Foreskin melanocyte (primary cell): ENCODE measurements at places on chromosomes 1 and 21.

- no peak for DNase-seq
Measured at GRCh38 chr21:42424914-42425541, 21.3 kb downstream of the UBASH3A start.

DNA sequence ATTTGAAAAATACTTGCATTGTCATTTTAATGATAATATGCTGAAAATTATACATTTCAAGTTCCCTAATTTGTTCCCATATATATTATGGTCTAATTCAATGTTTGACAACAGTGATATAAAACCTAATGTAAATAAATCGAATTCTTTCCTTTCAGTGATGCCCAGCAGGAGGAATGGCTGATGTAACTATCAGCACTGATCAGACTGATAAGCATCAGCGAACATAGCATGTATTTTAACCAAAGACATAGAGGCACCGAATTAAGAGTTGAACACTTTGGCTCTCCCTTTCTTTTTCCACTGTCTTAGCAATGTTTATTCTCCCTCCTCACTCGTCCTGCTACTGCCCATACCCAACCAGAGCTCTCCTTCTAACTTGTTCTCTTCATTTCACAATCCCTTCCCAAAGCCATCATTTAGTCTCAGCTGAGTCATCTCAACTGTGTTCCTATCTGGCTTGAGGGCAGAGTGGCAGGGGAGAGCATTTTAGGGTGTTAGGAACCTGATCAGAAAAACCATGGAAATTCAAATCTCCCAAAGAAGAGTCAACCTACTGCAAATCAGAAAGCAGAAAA lies 58.8 kb upstream of the C1orf115 start:
- DNase-seq = no peak

DNA sequence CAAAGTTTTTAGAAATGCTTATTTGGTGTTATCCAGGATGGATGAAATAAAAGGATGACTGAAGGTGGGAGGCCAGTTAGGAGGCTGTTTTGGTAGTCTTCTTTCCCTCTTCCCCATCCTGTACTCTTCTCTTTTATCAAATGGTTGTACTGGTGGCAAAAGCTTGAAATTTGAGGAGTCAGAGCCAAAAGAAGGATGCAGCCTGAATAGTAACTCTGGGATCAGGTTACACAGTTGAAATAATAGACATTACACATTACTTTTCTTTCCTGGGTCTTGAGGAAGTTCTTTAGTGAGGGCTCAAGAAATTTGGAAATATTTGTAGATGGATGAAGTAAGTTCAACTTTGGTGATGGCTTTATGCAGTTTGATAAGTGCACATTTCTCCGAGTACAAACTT lies 108.6 kb downstream of the GPR52 start:
- no peak for DNase-seq

GRCh38 chr1:10544239-10544638 lies 69.5 kb downstream of the PEX14 start:
- DNase-seq = no peak

DNA sequence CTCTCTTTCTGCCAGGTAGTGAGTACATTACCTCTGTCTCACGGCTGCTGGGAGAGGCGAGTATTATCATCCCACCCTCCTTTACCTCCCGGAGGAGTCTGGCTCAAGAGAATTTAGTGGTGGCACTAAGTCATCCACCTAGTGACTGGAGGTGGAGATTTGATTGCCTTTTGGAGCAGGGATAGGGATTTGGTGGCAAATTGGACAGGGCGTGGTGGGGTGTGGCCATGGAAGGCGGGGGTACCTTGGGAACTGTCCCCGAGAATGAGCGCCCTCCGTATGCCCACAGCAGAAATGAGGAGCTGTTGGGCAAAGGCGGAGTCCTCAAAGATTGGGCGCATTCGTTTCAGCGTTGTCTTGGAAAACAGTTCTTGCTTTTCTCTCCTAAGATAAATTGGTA lies 32.1 kb upstream of the HMGN1 start:
- DNase-seq = no peak

- peak; percentile 14 for DNase-seq
Measured at GRCh38 chr21:37636152-37636860, 269.7 kb downstream of the DYRK1A start.
